ENCODE measurements at places on chromosomes 13 and 19.

- no peak for DNase-seq
Measured at GRCh38 chr13:85797311-85797710, 1.9 kb downstream of the SLITRK6 start.

GRCh38 chr19:51531349-51532315 is at the start of gene SIGLEC6:
Gene SIGLEC6 (minus strand): TSS chr19:51531670. CDS start chr19:51531648, 22 bp downstream.
- DNase-seq: peak; percentile 39

- DNase-seq: no peak
Measured at GRCh38 chr19:18418483-18419194, 559 bp upstream of the SSBP4 start.

- no peak for DNase-seq
Measured at GRCh38 chr19:38837656-38838121, 6.1 kb upstream of the ECH1 start.

DNA sequence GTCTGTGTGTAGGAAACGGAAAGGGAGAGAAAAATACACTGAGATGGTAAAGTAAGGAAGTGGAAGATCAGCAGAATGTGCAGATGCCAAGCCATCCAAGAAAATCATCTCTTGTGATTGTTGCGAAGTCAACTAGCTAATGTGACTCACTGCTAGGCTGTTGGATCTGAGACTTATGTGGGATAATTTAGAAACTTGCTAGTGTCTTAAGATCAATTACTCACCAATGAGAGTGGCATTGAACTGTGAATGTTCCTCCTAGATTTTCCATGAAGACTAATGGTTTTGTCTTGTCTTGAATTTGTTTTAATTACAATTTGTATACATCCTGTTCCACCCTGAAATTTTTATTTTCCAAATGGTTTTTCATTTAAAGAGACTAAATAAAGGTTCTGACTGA is 771.6 kb downstream of the EFNB2 start:
- no peak for DNase-seq

GRCh38 chr13:75258159-75258782 is 223.7 kb downstream of the TBC1D4 start:
- DNase-seq: no peak

DNA sequence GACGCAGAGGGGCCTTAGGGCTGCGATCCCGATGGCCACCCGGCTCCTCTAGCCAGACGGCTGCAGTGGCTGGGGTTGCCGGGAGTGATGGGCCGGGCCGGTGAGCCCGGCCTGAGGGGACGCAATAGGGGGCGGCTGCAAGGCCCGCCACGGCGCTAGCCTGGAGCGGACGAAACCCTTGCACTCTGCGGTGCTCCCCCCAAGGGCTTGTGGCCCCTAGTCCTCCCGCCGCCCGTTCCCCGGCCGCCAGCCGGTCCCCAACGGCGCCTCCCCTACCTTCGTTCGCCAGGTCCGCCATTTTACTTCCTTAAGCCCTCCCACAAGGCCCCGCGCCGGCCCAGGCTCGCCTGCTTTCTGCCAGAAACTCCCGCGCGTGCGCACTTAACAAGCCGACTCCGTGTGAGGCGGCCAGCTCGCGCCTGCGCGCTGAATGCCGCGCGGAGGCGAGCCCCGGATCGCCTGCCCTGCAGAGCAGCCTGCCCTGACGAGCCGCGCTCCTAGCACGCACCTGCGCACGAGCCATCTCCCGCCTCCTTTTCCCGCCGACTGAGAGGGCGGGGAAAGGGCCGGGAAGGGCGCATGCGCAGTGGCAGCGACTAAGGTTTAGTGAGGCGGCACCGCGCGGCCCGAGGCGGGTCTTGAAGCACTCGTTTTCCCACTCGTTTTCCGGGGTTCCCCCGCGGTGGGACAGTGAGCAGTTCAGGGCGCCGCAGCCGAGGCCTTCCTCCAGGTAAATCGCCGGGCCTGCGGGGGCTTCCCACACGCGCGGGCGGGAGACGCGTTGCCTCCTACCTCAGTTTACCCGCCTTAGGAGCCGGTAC is at the start of gene RANBP3:
Gene RANBP3, minus strand, starts transcription at position 356 of the 821 bp plus-strand sequence. Its CDS starts 58 bp downstream, at position 298.
- peak; percentile 100 for DNase-seq

DNA sequence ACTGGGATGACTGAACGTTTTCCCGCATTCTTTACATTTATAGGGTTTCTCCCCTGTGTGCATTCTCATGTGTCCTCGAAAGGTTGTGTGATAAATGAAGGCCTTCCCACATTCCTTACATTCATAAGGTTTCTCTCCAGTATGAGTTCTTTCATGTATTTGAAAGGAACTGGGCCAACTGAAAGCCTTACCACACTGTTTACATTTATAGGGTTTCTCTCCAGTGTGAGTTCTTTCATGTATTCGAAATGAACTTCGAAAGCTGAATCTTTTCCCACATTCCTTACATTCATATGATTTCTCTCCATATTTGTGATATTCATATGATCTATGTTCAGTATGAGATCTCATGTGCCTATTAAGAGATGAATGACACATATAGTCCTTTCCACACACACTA is 19.4 kb downstream of the ZNF709 start:
- no peak for DNase-seq
